ENCODE measurements at places on chromosomes 5 and 9.

DNA sequence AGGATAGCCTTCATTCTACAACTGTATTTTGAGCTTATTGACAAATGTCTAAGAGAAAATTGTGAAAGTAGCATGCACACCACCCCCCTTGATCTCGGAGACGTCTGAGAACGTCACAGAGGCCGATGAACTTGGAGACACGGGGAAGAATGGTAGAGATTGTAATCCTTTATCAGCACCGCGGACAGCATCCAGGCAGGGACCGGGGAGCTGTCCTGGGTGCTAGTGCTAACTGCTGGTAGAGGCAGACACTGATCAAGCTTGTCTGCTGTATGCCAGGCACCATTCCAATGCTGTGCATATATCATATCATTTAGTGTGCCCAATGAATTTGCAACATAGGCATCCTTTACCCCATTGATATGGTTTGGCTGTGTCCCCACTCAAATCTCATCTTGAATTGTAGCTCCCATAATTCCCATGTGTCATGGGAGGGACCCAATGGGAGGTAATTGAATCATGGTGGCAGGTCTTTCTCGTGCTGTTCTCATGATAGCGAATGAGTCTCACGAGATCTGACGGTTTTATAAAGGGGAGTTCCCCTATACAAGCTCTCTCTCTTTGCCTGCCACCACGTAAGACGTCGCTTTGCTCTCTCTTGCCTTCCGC, 98.8 kb downstream of the LHX2 start:
- peak; percentile 63 for DNase-seq

GRCh38 chr5:179964015-179964414, 56.3 kb upstream of the TBC1D9B start:
- no peak for DNase-seq

DNA sequence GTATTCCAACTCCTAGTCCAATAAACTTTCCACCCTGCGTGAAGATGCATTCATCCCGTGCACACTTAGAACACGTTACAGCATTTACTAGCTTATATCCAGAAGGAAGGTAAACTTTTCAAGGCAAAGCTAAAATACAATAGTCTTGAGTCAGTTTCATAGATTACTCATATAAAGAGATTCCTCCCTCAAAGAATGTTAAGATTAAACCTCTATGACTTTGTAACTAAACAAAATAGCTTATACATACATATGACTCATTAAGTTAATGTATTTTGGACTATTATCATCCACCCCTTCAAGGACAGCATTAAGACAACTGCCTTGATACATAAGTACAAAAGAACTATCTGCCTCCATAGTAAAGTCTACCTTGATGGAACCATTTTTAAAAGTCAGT, 36.1 kb downstream of the TLE1 start:
- no peak for DNase-seq

DNA sequence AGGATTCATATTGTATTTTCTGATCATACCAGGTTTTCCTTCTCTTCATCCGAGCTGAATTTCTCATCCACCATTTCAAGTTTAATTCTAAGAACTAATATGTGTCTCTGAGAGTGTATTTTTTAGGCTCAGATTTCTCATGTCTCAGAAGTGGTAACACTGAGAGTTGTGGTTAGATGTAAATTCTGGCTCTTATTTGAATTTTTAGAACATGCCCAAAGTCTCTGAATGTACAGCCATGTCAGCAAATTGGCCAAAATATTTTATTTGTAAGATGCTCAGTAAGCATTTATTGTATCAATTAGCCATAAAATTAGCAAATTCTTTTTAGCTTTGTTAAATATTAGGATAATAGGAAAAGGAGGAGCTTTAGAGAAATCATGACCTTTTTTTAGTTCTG, 16.6 kb downstream of the SV2C start:
- no peak for DNase-seq

- no peak for DNase-seq
These were observed 143.7 kb downstream of the LRRC70 start for GRCh38 chr5:62722360-62722759.

GRCh38 chr5:137014731-137015130, 484.4 kb downstream of the SPOCK1 start:
- no peak for DNase-seq

- no peak for DNase-seq
These were observed 173.0 kb upstream of the PDE4D start for GRCh38 chr5:60066502-60066901.

- DNase-seq, result no peak
These were observed 123.0 kb downstream of the EGFLAM start for GRCh38 chr5:38381361-38381760.

DNA sequence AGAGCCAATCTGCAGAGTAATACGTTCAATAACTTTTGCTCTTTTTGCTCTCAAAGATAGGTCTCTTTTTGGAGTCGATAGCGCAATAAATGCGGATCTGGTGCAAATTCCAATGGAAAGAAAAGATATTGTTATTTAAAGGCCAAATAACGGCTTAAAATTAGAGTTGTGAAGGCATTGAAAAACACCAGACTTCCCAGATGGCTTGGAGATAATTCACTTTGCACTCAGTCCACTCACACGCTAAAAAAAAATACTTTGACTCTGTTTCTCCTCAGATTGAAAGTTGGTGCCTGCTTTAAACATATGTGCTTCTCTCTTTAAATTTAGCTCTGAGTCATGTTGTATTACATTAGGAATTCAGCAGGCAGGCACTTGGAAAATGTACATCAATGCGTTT, 19.5 kb upstream of the MED27 start:
- no peak for DNase-seq

DNA sequence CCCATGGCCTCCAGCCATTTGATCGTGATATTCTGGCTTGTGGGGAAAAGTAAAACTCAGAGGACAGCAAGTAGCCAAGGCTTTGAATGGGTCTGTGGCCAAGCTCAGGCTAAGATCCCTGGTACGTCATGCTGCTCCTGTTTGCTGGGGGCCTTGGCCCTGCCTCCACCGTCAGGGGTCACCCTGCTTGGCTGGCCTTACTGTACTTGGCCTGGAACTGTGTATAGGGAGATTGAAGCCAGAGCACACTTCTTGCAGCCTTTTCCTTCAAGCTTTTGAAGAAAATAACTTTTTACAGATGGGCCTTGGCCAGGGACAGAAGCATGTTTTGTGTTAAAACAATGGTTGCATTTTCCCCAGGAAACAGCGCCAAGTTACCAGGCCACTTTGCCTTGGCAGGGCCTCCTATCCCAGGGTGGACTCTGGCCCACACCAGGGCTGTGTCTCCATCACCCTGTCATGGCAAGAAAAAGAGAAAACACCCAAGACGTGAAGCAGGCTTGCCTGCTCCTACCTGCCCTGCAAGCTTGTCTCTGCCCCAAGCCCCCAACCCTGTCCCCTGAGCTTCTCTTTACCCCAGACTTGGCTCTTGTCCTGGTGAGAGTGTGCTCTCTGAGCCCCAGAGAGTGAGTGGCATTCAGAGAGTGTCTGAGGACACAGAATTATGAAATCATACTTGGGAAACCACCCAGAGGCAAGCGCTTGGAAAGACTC, 286.9 kb downstream of the GADD45G start:
- peak; percentile 78 for DNase-seq

- no peak for DNase-seq
These were observed 12.6 kb upstream of the GRAMD2B start for GRCh38 chr5:126410623-126411022.

- peak; percentile 58 for DNase-seq
These were observed 121.6 kb upstream of the ERCC6L2 start for GRCh38 chr9:95753762-95754465.

DNA sequence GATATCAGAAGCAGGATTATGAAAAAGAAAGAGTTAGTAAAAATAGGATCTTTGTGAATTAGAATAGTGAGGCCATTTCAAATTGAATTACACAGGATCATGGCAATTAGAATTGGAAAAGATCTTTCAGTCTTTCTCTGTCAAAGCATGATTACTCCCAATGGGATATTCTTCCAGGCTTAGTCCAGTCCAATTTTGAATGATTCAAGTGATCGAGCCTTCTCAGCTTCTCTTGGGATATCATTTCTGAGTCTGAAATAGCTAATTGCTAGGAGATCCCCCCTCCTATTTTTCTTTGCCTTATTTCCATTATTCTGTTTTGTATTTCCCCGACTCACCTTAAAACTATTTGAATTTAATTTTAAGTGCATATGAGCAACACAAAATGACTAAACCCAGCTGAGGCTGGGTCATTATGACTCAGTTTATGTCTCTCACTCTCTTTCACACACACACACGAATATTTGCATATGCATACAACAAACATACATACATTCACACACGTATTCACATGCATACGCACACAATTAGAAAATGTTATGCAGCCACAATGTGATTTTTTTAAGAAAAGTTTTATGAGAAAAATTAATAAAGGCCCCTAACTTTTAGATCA, 34.8 kb upstream of the EFNA5 start:
- DNase-seq, result no peak

GRCh38 chr5:141354900-141355469, at the start of gene PCDHGA4:
TSS of gene PCDHGA4 (plus strand) at chr5:141355021. CDS start at chr5:141355108, 87 bp downstream.
- DNase-seq, result no peak

GRCh38 chr9:113492343-113493202, 29.0 kb downstream of the RGS3 start:
- DNase-seq, result peak; percentile 59

- DNase-seq, result no peak
These were observed 422.2 kb downstream of the NR2F1-AS1 start for GRCh38 chr5:93158841-93159240.

GRCh38 chr5:76863001-76863400, 13.2 kb downstream of the S100Z start:
- DNase-seq, result no peak

- no peak for DNase-seq
These were observed 67.9 kb downstream of the ERBIN start for GRCh38 chr5:65994117-65994786.

DNA sequence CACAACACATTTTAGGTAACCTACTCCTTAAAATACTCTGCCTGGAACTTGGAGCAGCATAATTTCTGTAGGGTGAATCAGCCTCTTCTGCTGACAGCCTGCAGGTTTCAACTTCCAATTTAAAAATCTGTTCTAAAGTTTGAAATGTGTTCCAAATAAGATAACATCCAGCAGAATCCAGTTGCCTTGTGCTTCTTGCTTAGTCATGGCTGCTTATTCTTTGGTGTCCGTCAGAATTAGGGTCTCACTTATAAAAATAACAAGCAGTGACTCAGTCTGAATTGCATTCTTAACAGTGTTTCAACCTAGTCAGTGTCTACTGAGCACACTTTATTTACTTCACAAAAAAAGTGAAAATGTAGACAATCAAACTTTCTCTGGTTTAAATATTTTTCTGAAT, 3.7 kb downstream of the CDH6 start:
- DNase-seq, result no peak

DNA sequence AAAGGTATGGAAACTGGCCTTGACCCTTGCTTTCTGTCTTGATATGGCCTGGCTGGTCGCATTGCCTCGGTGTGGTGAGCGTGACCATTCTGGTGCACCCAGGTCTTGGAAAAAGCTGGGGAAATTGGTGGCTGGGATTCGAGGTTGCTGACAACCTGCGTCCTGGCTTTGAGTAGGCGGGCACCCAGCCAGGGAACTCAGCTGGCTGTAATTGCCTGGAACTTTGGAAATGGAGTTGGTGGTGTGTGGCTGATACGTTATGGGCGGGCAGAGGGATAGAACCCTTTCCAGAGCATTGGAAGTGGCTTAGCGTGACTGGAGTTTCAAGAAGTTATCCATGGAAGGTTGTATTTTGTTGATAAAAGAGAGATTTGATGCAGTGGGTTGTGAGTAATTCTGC, 35.2 kb downstream of the KCNMB1 start:
- peak; percentile 74 for DNase-seq

DNA sequence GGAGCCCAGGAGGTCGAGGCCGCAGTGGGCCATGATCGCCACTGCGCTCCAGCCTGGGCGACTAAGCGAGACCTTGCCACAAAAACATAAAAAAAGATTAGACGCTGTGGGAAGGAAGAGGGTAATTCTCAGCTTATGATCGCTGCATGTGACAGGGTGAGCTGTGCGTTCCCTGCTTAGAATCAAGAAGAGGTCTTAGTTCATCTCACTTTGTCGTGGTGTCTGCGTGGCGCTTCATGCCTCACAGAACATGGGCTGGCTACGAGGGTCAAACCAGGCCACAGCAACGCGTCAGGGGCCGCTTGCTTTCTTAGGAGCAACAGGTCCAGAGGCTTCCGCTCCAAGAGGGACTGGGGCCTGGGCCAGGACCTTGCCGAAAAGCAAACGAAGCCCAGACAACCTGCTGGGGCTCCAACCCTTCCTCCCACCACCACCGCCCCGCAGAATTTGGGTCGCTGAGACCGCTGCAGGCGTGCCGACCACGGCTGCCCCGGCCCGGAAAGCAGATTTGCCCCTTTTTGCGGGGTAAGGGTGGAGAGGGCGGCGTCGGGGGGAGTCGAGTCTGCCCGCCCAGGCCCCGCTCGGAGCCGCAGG, 10.0 kb upstream of the GRIN1 start:
- DNase-seq, result peak; percentile 55

DNA sequence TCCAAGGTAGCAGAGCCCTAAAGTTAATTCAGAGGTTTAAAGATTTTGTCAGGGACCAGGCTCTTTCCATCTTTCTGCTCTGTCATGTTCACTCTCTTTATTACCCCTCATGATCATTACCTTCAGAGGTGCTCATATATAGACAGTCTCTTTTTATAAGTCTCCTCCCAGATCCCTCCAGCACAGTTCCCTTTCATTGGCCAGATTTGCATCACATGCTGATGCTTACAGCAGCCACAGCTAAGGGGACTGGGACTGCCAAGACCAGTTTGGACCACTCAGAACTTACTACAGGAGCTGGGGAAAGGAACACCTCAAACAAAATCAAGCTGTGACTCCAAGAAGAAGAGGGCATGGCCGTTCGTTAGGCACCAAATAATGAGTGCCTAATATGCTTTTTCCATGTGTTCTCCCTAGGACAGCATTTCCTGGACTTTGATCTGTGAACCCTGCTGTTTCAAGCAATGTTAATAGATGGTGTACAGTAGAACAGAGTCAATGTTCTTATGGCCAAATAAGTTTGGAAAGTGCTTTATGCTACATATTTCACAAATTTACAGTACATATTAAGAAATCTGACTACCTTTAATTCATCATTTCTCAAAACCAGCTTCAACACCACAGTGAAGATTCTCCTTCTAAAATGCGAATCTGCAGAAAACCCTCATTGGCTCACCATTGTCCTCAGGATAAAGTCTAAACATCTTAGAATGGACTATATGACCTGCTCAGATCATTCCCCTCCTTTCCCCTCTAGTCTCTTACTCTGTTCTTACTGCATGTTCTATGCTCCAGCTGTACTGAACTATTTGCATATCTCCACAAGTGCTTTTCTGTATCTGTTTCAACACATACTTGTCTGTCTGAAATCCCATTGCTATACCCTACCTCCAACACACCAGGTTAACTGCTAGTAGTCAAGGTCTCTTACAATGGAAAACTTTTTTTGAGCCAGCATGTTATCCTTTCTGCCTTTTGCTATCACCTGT, 3.4 kb downstream of the C5orf58 start:
- DNase-seq, result no peak

- no peak for DNase-seq
These were observed 4.5 kb upstream of the MPDZ start for GRCh38 chr9:13284011-13284410.

DNA sequence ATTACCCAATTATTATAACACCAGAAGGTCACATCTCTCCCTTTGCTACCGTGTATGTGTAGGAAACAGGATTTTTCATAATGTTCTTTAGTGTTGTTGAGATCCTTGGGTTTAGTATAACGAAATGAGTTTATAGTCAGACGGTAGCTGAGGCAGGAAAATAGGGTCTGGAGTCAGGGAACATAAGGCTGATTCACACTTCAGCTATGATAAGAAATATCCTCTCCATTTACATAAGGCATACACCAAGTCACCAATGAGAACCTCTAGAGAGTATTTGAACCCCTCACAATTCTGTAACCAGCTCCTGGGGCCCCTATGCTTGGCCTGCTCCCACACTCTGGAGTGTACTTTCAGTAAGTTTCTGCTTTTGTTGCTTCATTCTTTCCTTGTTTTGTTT, 58.9 kb upstream of the ANKH start:
- no peak for DNase-seq

- no peak for DNase-seq
These were observed 293.4 kb upstream of the ACTBL2 start for GRCh38 chr5:57776035-57776434.
